Amygdala (tissue), 56 donors: ENCODE measurements at places on chromosomes 2 and 18.

DNA sequence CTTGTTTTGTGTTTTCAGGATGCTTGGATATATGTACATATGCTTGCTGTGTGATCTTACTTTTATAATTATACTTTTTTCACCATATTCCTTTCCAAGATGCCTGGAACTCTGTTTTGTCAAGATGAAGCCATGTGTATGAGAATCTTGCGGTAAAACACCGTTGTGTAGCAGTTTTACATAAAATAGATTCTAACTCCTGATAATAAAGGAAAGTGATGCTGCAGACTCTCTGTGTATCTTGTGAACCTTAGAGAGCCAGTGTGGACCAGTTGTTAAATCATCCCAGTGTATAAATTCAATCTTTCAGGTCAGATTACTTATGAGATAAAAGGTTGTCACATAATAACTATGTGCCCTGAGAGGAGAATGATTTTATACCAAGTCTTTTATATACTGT is 12.5 kb upstream of the ITGA4 start:
- DNase-seq, result no peak

DNA sequence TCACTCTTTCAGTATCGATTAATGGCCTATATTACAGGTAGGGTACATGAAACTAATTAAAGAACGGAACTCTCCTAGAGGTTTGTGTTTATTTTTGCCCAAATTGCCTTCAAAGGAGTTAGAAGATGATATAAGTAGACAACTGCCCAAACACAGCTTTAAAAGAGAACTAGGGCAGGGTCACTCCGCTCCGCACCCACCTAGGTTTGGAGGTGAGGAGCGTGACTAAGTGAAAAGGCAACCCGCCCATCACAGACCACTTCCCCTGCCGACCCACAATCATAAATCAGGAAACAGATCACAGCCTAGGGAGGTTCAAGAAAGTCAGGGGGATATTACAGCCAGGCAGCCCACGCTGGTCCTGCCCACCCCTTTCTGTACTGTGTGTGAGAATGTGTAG is 166.7 kb downstream of the C1D start:
- no peak for DNase-seq

DNA sequence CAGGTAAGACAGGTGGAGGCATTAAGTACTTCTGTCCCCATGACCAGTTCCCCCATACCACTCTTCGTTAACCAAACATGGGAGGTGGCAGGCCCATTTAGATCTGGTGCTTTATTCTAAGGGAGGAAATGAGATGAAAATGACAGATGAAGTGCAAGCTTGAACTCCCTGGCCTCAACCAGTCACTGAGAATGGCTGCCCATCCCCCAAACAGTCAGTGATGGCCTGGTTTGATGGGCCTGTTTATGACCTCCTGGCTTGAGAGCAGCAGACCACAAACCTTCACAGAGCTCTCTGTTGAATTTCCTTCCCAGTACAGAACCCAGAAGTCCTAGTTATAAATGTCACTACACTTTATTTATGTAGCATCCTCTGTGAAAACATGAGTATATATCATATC is 31.1 kb downstream of the EPAS1 start:
- DNase-seq, result no peak

- no peak for DNase-seq
Measured at GRCh38 chr2:158414538-158414937, 42.0 kb downstream of the CCDC148 start.

- DNase-seq, result no peak
Measured at GRCh38 chr2:16640001-16640700, 25.5 kb downstream of the CYRIA start.

GRCh38 chr2:126882181-126882580 is 16.5 kb upstream of the TEX51 start:
- no peak for DNase-seq

DNA sequence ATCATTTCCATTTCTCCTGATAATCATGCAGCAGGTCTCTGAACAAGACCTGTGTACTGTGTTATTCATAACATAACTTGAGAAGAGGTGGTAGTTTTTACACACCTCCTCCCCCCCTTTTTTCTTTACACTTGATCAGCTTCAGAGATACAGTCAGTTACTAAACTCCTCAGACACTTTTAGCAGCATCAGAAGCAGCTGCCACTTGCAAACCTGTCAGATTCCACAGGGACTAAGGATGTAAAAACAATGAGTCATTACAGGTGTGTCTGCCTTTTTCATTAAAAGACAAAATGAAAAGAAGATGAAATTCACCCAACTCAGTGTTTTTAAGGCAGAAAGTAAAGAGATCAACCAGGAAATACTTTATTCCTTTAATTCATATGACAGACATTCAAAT is 254.0 kb downstream of the NRXN1 start:
- no peak for DNase-seq

- no peak for DNase-seq
Measured at GRCh38 chr18:13984080-13984479, 68.7 kb upstream of the MC2R start.

- no peak for DNase-seq
Measured at GRCh38 chr2:236677368-236677767, 107.7 kb downstream of the ACKR3 start.

- DNase-seq, result no peak
Measured at GRCh38 chr2:195466427-195466826, 190.6 kb upstream of the SLC39A10 start.

GRCh38 chr2:8234757-8235374 is 447.0 kb upstream of the ID2 start:
- no peak for DNase-seq

- DNase-seq, result no peak
Measured at GRCh38 chr2:32357318-32358110, 691 bp downstream of the BIRC6 start.

- DNase-seq, result peak; percentile 15
Measured at GRCh38 chr2:240922982-240923537, 16.9 kb downstream of the CROCC2 start.

- DNase-seq, result no peak
Measured at GRCh38 chr18:36089001-36089400, 21.6 kb upstream of the RPRD1A start.
